HEK293T (cell line): ENCODE measurements at places on chromosomes 6 and 20.

DNA sequence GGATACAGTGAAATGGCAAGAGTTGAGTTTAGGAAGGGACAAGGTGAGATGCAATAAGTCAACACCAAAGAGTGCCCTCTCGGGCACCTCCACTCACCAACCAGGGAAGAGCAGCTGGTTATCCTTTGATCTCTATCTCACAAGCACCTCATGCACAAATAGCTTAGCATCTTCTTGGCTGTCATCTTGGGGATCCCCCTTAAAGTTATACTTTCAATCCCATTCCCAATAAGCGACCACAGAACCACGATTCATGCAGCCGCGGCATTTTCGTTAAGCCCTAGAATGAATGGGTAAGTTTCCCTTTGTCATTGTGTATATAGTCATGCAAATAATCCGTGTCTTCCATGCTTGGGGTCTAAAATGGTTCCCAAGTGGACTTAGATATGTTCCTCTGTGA, 73.5 kb downstream of the ADTRP start:
- DNase-seq, result no peak

DNA sequence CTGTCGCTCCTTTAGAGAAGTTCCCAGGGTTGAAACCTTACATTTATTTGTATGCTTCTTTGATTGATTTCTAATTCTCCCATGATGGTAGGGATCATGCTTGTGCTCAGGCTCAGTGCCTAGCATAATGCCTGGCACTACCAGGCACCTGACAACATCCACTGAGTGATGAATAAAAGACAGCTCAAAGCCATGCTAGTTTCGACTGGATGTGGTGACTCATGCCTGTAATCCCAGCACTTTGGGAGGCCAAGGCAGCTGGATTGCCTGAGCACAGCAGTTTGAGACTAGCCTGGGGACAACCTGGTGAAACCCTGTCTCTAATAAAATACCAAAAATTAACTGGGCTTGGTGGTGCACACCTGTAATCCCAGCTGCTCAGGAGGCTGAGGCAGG, 11.6 kb upstream of the CD164 start:
- no peak for DNase-seq

DNA sequence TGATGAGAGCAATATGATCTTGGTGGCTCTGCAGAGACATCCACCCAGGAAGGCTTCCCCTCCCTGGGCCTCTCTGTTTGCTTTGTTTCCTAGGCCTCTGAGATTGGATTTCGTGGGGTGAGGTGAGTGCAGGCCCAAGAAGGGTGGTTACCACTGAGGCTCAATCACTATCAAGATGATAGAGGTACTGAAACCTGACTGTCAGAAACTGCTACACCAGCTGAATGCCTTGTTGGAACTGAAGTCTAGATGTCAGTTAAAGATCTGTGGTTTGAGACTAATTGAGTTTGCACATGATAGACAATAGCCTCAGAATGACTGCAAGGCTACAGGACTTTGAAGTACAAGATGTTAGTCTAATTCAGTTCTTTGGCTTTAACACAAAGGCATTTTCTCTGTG, 15.2 kb downstream of the VNN1 start:
- no peak for DNase-seq

- DNase-seq, result peak; percentile 58
Measured at GRCh38 chr6:87066449-87067333, 28.2 kb downstream of the CGA start.

DNA sequence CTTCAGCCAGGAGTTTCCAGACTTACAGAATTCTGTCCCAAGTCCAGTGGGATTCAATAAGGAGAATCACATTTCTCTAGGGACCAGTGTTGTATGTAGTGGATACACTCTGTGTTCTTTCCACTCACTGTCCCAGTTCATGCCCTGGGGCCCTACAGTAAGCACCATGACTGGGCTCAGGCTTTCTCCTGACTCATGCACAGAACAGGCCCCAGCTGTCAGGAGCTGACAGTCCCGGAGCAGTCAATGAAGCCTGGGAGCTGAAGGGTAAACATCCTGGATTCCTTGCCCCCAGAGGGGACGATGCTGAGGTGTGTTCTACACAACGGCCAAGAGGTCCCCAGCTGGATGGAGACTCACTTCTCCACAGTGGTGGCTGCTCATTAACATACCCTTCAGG, 40.2 kb upstream of the LRFN2 start:
- DNase-seq, result no peak

- DNase-seq, result no peak
Measured at GRCh38 chr6:117795234-117795633, 111.8 kb upstream of the SLC35F1 start.

GRCh38 chr6:28856620-28857005, 67.2 kb downstream of the TRIM27 start:
- no peak for DNase-seq

GRCh38 chr6:67231092-67231491, 1404.0 kb upstream of the ADGRB3 start:
- DNase-seq, result no peak

- DNase-seq, result no peak
Measured at GRCh38 chr20:43066125-43066524, 123.6 kb downstream of the PTPRT start.
